Prostate gland (tissue), 2 donors: ENCODE measurements at places on chromosomes 3 and 15. TPM values are rescaled to one million over a fixed set of nuclear protein-coding genes. Genes with fewer than 3 reads are reported as not detected.

GCNT3 gene
- 1.5 TPM for total RNA-seq

AADACL2 gene
- not detected for total RNA-seq

PPP1R14D gene
- total RNA-seq: not detected

DNA sequence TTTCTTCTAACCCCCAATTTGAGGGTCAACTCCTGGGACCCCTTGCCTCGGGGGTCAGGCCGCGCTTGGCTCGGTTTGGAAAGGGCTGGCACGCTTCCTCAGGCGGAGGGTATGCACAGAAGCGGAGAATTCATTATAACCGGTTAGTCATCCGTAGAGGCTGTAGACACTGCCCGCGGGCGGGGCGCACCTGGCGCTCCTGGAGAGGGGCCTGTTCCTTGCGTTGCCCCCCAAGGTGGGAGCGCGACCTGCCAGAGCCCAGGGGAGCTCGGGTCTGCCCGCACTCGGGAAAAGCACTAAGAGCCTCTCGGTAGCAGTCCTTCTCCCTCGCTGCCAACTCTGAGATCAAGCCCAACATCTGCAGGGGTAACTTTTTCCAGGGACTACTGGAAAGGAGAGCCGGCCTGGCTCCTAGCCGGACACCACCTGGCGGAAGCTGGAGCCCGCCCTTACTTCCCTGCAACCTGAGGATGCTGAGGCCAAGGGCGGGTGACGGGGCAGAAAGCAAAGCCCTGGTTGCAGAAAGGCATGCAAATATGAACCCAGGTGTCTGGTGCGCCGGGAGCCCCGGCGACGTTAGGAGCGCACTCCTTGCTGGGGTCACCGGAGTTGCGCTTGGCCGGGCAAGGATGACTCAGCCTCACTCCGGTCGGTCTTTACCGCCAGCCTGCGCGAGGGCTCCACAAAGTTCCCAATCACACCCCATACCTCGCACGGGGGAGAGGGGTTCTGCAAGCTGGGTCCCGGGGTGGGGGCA, 1.5 kb upstream of the CACNA2D3 start:
- DNase-seq: no peak
- no peaks in the 10 kb centered on the region for H3K36me3 ChIP-seq
- H3K27ac ChIP-seq: no peak overlapping the region
- H3K4me1 ChIP-seq: peaks cover 7% of the 10 kb centered on the region
- H3K4me3 ChIP-seq: peak overlapping the region; percentile 37
